ENCODE measurements at places on chromosomes 11 and 22.
A peak's percentile ranks its signal among the peaks of the same experiment; 100 is the strongest.

GRCh38 chr11:64202992-64203391, 3.5 kb upstream of the FERMT3 start:
- DNase-seq, result no peak

- no peak for DNase-seq
These were observed 44.4 kb downstream of the AHNAK start for GRCh38 chr11:62502030-62502730.

DNA sequence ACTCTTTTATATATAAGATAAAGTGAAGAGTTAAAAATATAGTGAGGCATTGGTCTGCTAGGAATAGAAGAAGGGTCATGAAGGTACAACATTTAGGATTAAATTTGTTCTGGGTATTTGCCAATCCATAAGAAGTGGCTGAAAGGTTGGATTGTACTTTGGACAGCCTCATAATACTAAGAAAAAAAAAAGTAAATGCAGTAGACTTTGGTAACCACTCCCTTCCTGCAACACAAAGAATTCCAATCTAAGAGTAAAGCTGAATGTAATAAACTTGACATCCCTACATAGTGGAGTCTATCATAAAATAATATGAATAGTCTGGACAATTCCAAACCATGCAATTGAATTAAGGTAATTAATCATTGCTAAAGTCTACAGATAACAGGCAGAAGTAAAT, 2294.4 kb downstream of the LRRC4C start:
- DNase-seq, result no peak

- DNase-seq, result no peak
These were observed 15.1 kb downstream of the LIMK2 start for GRCh38 chr22:31227186-31227585.

DNA sequence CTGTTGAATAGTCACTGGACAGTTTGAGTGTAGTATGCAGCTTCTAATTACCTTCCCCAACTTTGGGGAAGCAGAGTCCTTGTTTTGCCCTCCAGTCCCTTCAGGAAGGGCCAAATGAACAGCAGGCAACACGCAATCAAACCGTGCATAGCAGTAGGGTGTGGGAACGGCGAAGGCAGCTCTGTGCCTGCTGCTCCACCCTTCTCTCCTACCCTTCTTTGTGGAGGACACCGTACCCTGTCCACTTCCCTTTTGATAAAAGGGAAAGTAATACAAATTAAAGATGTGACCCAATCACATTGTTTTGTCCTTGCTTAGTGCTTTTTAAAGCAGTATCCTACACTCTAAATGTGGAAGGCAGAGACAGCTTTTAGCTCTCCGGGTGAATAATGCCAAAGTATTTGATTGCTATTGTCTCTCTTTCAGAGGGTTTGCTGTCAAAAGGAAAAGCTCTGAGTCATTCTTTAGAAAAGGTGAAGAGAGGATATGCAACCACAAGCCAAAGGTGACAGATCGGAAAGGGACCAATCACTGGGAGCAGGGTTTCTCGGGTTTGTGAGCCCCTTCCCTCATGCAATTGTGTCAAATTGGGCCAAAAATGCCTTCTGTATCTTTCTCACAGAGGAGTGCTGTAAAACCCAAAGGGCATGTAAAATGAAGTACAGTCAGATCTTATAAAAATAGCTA, 407.3 kb upstream of the CCDC90B start:
- no peak for DNase-seq

DNA sequence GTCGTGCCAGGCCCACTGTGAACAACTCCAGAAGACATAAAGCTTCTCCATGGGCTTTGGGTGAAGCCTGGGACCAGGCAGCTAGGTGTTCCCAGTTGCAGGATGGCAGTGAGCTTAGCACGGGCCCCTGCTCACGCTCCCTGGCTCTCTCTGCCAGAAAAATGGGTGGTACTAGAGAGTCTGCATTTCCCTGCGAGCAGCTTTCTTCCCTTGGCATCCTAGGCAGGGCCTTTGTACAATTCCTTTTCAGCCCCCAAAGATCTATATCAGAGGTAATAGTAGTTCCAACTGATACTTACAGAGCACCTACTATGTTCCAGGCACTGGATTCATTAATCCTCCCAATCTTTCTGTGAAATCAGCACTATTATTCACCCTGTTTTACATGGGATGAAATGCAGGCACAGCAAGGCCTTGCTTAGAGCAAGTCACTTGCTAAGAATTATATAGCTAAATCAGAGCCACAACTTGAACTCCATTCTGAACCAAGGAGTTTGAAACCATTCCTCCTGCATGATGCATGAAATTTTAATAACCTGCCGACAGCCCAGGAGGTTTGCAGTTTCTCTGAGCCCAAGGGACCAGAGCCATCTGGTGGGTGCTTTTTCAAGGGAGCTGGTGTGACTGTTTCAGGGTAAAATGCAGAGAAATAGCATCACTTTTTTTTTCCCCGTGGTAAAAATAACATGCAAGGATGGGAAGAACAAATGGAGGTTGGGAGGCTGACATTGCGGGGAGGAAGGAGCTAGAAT, 22.7 kb downstream of the NAV2 start:
- no peak for DNase-seq

DNA sequence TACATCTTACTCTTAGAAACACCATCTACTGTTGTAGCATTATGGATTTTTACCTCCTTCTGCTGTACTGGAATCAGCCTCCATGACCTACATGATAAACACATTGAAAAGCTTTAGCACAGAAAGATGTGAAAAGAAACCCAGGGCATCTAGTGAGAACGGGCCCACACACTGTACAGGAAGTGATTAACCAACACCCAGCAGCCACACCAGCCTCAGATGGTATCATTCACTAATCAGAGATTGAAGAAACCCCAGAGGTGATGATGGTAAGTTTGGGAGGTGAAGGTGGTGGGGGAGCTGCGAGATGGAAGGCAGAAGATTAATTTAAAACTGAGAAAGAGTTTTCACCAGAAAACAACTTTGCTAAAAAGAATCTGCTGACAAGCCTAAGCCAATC, 46.1 kb downstream of the RASSF10 start:
- DNase-seq, result no peak

- peak; percentile 20 for DNase-seq
These were observed 303.8 kb downstream of the NTM start for GRCh38 chr11:131674051-131674755.

- no peak for DNase-seq
These were observed 71.8 kb upstream of the ADORA2A start for GRCh38 chr22:24355574-24355973.

GRCh38 chr11:126310200-126310991, 6.5 kb downstream of the DCPS start:
- DNase-seq, result peak; percentile 78
